ENCODE measurements at places on chromosomes 6 and 20.

GRCh38 chr6:37503309-37503965 is 3.7 kb upstream of the CCDC167 start:
- no peak for DNase-seq

- DNase-seq: no peak
Observed at GRCh38 chr20:35176132-35176531, 4.3 kb downstream of the PROCR start.

GRCh38 chr6:33787346-33787953 is 1.5 kb downstream of the LEMD2 start:
- DNase-seq: no peak

GRCh38 chr20:21713901-21714296 is 8.4 kb downstream of the PAX1 start:
- DNase-seq: no peak

GRCh38 chr6:46376562-46377061 is 114.6 kb downstream of the RCAN2 start:
- no peak for DNase-seq

DNA sequence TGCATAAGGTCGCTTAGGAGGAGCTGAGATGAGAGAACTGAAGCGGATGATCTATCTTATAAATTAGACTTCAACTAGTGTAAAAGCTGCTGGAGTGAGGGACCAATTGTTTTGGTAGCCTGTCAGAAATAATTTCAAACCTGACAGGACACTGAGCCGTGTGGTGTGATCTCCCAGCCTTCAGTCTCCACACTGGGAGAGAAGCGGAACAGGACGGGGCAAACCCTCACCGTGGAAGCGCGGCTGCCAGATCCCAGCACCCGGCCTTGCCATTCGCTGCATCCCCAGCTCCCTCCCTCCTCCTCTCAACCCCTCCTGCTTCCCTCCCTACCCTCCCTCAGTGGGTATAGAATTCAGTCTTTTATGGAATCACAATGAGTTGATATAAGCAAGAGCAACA is 900.1 kb upstream of the SLC35B3 start:
- DNase-seq: no peak

Measured in cerebellar cortex (tissue), 1 donor.